ENCODE measurements at places on chromosomes 6 and 20.

DNA sequence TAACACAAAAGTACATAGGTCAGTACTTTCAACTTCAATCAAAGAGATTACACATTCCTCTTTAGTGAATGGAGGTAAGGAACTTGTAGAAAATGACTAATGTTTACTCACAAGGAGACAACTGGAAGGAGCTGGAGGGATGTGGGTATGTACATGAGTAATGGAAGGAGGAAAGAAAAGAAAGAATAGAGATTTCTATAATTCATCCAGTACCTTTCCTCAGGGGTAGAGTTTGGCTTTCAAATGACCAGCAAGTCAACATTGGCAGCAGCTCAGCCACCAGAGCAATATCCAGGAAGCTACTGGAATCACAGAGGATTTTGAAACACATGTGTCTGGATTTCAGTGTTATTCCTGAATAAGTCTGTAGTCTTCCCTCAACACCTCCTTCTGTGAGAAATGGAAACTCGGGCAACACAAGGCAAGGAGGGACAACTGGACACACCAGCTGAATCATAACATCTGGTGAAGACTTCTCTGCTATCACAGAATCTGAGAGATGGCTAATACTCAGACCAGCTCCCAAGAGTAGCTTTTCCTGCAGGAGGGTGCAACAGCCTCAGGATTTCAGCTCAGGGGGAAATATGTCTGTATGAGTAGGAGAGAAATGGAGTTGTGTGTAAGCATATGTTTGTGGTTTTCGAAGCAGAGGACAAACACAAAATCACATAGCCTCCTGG is 98.8 kb downstream of the HAO1 start:
- DNase-seq = no peak

- no peak for DNase-seq
Measured at GRCh38 chr6:166223079-166223478, 55.4 kb upstream of the TBXT start.

GRCh38 chr6:137261361-137261760 is 42.2 kb upstream of the IFNGR1 start:
- no peak for DNase-seq

DNA sequence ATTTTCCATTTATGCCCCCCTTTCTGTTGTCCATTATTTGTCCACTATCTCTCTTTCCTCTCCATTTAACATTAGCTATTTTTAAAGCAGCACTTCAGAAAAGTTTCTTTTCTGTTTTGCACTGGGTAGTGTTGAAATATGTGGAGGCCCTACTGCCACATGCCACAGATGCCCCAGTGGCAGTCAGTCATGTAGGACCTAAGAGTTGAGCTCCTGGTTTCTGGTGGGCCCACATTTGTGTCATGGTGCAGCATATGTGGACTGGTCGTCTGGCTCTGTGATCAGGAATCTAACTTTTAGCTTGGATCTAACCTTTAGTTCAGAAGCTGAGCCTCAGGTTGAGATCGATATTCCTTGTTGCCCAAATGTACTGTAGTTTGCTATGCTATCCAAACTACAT is 54.8 kb downstream of the HFE start:
- no peak for DNase-seq

DNA sequence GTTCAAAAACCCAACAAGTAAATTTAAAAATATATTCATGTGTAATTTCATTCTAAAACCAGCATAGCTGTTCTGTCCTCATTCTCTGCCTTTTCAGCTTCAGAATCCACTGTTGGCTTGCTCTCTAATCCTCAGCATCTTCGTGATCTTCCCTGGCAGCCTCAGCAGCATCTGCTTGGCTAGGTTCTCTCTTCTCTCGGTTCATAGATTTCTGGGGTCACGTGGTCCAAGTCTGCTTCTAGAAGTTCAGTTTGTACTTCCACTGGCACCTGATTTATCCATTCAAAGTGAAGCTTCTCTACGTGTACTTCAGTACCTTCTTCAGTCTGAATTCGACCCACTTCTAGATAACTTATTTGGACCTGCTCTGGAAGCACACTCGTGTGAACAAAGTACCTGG is 245.7 kb downstream of the EPM2A start:
- DNase-seq = no peak

- no peak for DNase-seq
Measured at GRCh38 chr6:99894815-99895214, 99.2 kb downstream of the MCHR2 start.

DNA sequence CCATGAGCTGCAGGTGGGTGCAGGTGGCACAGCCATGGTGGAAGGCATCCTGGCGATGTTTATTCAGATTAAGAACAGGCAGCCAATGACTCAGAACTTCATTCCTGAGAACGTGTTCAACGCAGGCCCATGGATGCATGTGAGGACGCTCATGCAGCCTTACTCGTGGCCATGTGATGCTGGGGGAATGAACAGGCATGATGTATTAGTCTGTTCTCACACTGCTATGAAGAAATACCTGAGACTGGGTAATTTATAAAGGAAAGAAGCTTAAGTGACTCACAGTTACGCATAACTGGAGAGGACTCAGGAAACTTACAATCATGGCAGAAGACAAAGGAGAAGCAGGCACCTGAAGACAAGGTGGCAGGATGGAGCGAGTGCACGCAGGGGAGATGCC is 146.6 kb downstream of the RNASET2 start:
- no peak for DNase-seq

DNA sequence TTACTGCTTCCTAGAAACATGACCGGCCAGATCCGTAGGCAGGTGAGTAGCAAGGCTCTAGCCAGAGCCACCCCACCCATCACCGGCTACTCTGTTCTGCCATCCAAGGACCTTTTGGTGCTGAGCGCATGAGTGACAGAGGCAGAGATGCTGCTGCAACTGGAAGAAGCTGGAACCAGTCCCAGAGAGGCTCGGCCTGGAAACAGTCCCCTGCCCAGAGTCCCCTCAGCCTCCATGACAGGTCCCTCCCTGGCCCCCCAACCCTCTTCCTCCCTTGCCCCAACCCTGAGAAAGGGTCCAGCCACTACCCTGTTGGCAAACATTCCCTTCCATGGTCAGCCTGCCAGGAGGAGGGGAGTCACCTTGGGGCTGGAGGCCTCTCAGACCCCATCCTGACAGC is 31.9 kb downstream of the BPIFB4 start:
- DNase-seq = no peak
